MV-4-11 (cell line): ENCODE measurements at places on chromosomes 13 and 19.

DNA sequence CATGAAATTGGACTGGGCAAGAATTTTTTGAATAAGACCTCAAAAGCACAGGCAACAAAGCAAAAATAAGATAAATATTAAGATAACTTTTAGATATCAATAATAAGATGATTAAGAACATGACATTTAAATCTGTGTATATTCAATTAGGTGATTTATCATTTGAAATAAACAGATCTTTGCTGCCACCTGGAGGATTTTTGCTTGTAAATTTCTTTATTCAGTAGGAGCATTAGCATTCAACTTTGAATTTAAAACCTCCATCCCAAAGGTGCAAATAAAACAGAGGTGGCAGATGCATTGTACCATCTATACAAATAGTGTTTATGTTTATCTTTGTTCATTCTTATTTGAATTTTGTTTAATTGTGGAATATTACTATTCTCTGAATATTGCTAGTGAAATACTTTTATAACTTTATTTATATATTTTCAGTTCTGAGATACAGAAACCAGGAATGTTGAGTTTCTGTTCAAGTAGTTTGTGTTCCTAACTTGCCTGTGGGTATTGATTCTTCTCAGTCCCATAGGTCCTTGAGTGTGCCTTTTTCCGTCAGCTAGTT lies 20.9 kb downstream of the COG6 start:
- peak; percentile 36 for DNase-seq

DNA sequence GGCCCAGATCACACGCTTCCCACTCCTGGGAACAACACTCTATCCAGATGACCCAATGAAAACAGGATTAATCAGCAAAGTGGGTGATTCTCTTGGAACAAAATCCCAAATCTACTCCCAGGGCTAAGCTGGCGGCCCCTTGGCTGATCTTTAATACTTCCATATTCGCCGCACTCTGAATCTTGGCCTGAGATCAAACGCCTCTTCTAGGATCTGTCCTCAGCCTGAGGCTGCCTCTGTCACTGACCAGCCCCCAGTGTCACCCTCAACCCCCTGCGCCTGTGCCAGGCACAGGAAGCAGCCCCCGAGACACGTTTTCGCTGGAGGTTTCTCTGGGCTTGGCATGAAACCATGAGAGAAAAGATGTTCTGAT lies 2.4 kb upstream of the CTXN1 start:
- DNase-seq, result no peak

DNA sequence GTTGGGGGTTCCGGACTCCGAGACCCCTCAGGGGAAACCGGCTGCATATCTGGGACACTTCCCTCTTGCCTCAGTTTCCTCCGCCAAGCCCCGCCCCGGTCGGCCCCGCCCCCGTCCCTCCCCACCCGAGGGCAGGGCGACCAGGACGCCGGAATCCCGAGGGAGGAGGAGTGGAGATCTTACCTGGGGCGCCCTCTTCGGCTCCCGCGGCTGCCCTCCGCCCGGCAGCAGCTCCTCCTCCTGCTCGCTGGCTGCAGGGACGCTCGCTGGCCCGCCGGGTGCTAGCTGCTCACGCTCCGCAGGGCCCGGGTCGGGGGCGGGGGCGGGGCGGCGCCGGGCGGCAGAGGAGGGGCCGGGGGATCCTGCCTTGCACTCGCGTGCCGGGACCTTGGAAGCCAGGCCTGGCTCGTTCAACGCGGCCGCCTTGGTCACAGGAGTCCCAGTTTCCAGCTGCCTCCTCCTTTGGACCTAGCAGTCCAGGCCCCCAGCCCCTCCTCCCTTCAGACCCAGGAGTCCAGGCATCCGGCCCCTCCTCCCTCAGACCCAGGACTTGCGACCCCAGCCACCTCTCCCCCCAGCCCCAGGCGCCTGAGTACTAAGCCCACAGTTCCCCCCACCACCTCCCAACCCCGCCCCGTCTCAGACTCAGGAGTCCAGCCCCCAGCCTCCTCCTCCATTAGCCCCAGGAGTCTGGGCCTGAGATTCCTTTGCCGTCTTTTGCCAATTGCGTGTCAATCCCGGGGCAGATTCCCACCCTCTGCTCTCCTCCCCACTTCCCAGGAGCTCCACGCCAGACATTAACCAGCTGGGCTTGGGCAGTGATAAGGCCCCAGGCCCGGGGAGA lies at the start of gene NTF4:
TSS of gene NTF4 (minus strand) at position 51 of the 844 bp plus-strand sequence. CDS start 2,821 bp downstream, outside the sequence.
- no peak for DNase-seq

- DNase-seq, result no peak
Measured at GRCh38 chr19:48461982-48462655, 6.7 kb downstream of the KCNJ14 start.

GRCh38 chr13:43390619-43391018 lies 367.2 kb downstream of the DNAJC15 start:
- DNase-seq, result peak; percentile 51

DNA sequence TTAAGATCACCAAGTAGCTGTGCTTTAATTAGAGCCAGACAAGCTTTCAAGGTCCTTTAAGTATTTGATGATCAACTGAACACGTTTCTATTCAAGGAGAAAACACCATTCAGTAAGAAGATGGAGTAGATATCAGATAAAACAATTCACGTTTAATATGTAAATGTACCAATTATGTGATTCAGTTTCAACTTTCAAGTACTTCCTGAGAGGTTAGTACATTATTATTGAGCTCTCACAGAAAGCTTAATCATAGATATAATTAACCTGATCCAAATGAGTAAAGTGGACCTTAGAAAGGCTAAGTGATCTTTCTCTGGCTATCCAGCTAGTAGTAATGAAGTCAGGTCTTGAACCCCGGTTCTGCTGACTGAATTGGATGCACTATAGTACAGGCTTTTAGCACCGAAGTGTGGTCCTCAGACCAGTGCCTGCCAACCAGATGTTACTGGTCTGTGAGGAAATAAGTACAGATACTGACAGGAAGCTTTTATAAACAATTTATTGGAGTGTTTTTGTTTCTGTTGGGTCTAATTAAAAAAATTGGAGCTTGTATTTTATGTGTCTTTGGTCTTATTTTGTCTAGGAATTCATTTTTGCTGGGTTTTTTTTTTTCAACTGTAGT lies 10.2 kb downstream of the CLN5 start:
- DNase-seq, result no peak

DNA sequence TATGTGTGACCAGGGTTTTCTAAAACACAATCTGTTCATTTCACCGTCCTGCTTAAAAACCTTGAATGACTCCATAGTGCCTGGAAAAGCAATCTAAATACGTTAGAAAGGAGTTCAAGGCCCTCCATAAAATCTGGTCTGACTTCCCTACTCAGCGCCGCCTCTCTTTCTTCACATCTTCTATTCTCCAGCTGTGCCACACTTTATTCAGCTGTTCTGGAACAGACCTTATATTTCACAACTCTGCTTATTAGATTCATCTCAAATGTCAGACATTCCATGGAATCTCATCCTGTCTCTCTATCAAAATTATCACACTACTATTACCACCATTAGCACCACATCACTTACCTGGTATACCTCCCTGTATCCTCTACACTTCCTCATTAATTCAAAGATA lies 19.8 kb upstream of the SPART start:
- no peak for DNase-seq

DNA sequence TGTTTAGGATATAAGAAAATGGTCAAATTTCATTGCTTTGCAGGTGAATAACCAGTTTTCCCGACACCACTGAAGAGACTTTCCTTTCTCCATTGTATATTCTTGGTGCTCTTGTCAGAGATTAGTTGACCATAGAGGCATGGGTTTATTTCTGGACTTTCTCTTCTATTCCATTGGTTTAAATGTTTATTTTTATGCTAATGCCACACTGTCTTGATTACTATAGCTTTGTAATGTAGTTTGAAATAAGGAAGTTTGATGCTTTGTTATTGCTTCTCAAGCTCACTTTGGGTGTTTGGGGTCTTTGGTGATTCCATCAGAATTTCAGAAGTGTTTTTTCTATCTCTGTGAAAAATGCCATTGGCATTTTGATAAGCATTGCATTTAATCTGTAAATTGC lies 190.0 kb upstream of the SPRY2 start:
- no peak for DNase-seq

DNA sequence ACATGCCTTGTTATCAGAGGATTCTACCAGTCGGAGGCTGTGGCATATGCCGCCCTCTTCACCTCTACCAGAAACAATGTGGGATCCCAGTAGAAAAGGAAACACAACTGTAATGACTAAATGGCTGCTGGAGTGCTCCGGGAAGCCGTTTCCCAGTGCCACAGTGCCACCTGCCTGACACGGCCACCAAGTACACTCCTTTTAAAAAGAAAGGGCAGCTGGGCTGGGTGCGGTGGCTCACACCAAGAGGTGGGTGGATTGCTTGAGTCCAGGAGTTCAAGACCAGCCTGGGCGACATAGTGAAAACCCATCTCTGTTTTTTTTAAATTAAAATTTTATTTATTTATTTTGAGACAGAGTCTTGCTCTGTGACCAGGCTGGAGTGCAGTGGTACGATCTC lies 67.3 kb downstream of the TRPM4 start:
- peak; percentile 88 for DNase-seq

GRCh38 chr13:44051405-44051804 lies 171.7 kb downstream of the LACC1 start:
- no peak for DNase-seq

DNA sequence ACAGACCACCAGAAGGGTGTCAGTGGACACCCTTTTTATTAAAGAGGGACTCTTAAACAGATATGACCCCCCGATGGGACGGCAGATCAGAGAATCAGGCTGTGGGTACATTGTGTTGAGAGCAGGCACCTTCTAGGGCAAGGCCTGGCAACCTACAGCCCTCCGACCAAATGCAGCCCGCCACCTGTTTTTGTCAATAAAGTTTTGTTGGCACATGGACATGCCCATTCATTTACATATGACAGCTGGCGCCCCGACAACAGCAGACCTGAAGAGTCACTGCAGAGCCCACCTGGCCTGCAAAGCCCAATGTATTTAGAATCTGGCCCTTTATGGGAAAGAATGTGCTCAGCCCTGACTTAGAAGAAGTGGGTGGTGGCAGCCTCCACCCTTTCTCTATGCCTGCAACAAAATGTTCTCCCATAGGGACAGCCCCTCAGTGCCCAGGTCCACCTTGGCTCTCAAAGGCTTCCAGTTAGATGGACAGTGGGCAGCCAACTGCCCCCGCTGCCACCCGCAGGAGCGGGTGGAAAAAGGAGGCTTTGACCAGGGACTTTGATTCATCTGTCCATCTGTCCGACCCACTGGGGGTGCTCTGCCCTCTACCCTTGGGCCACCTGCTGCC lies 184.9 kb downstream of the PTPRS start:
- no peak for DNase-seq

- DNase-seq, result no peak
Measured at GRCh38 chr19:15105044-15105443, 2.2 kb upstream of the SYDE1 start.

- DNase-seq, result peak; percentile 22
Measured at GRCh38 chr19:8441725-8442544, 2.8 kb upstream of the HNRNPM start.

- DNase-seq, result no peak
Measured at GRCh38 chr13:26048741-26049140, 3.1 kb downstream of the SHISA2 start.

DNA sequence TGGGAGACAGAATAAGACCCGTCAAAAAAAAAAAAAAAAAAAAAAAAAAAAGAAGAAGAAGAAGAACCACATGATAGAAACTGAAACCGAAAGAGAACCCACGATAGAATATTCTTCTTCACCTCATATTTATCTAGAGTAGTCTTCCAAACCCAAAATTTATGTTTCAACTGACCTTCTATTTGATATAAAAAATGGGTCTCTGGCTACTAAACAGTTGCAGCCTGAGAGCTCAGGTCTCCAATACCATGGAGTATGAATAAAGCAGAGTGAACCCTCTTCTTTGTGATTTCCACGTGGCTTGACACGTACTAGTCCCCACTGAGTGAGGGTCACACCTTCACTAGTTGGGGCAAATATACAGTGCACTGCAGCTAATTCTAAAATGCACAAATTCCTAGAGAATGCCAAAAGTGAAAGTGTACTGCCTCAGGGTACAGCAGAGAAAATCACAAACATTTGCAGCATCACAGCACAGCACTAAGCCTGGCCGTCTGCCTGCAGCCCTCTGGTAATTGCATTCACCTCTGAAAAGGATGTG lies 30.8 kb upstream of the RFC3 start:
- peak; percentile 32 for DNase-seq

GRCh38 chr19:11100049-11100448 lies 10.8 kb downstream of the LDLR start:
- DNase-seq, result no peak

DNA sequence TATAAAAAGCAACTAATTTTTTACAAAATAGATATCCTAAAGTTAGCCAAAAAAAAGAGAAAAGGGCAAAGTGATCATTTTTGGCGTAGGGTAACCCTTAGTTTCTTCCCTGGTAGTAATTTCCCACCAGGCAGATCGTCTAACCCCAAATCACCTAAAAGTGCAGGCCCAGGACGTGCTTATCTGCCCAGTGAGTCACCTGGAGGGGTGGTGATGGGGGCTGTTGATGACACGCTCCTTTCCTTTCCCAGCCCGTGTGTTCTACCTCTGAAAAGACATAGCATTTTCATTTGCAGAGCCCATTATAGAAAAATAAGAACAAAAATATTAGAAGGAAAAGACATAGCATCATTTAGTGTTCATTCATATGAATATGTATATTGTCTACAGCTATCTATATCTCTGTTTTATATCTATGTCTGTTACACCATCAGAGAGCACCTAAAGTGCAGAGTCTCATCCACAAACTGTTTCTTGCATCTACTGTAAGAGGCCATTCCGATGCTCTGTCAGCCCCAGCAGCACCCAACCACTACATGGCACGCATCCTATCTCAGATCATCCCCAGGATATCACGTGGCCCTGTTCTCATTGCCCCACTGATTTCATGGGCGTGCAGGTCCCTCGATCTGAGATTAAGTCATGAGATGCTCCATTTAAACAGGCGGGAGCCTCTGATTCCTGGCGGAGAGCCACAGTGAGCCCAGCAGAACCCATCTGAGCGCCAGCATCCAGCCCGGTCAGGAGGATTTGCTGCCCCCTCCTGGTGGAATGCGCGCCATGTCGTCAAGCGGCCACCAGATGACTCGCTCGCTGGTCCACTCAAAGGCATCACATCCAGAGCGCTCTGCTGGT lies 8.5 kb upstream of the LILRB3 start:
- peak; percentile 63 for DNase-seq

DNA sequence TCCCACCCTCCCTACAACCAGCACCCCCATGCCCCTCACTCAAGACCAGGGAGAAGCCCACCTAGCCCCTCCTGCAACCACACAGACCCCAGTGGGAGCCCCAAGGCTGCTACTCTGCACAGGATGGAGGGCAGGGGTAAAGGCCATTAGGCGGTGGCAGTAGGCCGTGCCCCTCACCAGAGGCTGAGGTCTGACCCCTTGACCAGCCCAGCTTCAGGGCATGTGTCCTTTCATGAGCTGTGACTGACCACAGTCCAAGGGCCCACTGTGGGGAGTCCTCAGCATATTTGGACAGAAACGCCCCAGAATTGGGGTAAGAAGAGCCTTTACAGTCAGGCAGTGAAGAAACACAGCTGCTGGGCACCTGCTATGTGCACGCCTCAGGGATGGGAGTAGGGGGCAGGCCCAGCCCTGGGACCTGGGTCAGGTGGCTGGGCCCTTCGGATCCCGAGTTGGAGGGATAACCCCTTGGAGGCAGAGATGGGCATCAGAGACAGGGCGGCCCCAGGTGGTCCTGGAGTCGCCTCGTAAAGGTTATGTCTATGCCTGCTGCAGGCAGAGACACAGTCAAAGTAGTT lies 1.7 kb upstream of the RPS5 start:
- DNase-seq, result no peak

GRCh38 chr19:4566402-4567051 lies 7.0 kb upstream of the SEMA6B start:
- DNase-seq, result no peak
